NCI-H345 (cell line): ENCODE measurements at places on chromosomes 6 and 20.

DNA sequence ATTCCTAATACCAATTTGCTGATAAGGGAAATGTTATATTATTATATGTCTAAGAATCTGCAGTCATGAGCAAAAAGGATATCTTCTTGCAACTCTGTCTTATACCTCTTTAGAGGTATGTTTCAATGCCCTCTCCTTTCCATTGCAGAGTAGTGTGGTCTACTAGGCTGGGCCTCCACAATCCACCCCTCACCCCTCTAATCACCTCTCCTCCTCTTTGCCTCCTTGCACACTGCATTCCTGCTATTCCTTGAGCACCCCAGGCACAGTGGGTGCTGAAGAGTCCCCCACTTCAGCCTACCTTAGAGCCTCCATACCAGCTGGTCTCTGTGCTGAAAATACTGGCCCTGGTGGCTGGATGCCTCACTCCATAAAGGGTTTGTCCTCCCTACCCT is 26.9 kb downstream of the ARMC2 start:
- no peak for DNase-seq

DNA sequence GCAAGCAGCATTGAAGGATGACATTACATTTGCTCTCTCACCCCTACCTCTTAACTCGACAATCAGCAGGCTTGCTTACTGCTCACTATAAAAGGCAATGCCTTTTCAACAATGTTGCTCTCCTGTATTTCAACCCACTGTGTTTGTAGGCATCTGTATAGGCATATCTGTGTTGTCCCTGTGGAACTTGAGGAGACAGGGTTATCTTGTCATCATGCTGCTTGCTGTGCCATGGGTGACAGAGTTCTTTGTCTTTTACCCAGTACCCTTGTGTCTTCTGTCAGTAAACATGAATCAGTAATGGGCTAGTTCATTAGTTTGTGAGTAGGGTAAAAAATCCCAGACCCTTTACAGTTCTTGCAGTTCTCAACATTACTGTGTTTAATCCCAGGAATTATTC is 25.2 kb downstream of the PHF3 start:
- DNase-seq: no peak

GRCh38 chr20:48797850-48798747 is 29.7 kb downstream of the PREX1 start:
- no peak for DNase-seq

DNA sequence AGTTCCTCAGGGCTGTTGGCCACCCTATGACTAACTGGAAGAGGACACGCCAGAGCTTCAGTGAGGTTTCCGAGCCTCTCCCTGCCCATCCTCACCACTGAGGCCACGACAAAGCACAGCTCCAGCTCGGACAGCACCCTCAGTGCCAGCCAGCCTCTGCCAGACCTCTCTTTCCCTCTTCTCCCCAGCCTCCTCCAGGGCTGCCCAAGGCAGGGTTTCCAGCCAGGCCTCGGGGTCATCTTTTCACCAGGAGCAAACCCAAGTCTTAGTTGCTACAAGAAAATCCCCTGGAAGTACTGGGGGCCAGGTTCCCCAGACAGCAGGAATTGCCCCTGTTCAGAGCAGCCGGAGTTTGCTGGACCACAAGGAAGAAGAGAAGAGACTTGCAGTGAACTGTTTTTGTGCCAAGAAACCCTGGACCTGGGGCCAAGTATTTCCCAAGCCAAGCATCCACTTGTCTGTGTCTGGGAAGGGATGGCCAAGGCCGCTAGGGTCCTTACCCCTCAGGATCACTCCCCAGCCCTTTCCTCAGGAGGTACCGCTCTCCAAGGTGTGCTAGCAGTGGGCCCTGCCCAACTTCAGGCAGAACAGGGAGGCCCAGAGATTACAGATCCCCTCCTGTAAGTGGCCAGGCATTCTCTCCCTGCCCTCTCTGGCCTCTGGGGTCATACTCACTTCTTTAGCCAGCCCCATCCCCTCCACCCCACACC is 41.6 kb downstream of the PLAGL2 start:
- DNase-seq: no peak

- DNase-seq: peak; percentile 66
Observed at GRCh38 chr6:159727717-159728445, 575 bp downstream of the WTAP start.

DNA sequence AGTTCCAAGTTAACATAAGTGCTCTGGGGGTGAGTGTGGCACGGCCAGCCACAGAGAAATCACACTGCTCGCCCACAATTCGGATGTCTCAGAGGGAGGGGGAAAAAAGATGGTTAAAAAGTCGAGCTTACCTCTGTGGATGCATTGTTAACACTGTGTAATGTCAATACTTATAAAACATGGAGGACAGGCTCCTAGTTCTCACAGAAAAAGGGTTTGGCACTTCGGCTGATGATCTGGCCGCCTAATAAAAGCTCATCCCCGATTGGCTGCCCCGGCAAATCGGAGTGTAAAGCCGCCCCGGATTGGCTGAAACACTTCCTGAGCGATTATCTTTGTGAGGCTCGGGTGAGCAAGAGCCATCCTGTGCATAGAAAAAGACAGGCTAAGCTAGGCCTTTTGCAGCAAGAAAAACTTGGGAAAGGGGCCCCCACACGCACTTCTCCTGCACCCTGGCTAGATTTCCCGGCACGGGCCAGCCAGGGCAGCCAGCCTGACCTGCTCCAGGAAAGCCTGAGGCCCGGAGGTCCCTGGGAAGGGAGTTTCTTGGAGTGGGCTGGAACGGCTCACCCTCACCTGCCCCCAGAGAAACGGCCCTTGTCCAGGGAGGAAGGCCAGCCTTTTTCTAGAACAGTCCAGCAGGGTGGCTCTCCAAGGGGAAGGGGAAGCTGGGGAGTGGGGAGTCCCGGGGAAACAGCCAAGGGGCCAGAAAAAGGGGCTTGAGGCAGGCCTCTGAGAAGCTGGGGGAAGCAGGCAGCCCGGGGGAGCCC is at the start of gene ZMYND8:
Gene ZMYND8, minus strand, starts transcription at position 174 of the 770 bp plus-strand sequence. Its CDS starts 29 bp downstream, at position 145.
- DNase-seq: peak; percentile 95

GRCh38 chr20:38700926-38701325 is 23.4 kb upstream of the SLC32A1 start:
- DNase-seq: no peak

DNA sequence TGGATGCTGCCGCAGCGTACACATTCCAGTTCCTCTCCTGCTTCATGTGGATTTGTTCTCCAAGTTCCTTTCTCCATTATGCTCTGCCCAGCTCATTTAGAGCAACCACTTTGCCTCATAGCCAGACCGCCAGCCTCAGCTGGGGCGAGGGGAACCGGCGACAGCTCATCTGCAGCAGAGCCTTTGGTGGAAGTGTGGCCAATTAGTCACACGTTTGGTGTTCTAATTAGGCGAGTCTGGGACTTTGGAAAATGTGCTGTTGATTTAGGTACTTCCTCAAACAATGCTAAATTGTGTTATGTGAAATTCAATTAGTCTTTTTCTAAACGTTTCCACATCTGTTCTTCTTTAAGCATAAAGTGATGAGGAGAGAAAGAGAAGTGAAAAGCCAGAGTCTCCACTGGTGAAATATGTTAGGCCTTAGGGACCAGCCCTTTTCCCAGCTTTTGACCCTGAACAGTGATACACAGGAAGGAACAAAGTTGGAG is 217.9 kb downstream of the TBX18 start:
- DNase-seq: no peak

DNA sequence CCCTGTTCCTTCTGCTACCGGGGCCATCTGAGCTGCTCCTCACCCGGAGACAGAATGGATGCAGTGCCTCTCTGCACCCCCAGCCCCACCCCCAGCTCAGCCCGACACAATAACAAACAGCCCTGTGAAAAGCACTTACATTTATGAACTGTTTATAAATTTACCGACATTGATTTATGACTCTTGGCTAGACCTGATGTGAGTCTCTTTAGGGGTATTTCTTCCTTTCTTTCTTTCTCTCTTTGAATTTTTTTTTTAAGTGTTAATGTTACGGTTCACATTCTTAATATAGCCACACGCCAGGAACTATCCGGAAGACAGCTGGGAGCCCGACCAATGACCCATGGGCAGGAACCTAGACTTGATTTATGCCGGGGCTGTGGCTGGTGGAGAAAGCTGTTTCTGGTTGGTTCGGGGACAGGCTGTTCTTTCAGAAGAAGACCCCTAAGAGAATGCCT is 266.3 kb downstream of the CDC5L start:
- DNase-seq: no peak

DNA sequence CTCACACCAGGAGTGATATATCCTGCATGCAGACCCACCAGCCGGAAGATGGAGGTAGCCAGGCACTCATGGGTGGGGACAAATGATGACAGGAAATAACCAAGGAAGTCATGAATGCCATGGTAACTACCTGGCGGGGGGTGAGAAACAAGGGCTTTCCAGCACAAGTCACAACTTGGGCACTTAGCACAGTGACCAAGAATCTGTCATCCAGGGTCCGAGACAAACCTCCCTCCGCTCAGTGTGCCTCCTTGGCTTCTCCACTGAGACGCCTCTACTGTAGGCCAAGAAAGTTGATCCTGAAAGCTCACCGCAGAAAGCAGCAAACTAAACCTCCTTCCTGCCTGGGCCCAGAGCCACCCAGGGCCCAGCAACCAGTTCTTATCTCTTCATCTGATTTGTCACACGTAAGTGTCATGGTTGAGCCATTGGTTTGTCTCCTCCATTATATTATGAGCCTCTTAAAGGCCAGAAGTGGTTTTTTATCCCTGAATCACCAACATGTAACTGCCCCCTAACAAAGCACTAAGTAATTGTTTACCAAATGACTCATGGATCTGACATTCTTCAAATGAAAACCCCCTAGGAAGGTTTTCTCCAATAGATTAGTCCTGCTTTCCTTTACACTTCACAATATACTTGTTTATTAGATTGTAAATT is 84.3 kb upstream of the TAB2 start:
- DNase-seq: peak; percentile 33

GRCh38 chr20:10673842-10674683 is at the start of gene JAG1:
Gene JAG1 (minus strand): TSS chr20:10673999. CDS start chr20:10673530, 469 bp downstream.
- DNase-seq: peak; percentile 97

DNA sequence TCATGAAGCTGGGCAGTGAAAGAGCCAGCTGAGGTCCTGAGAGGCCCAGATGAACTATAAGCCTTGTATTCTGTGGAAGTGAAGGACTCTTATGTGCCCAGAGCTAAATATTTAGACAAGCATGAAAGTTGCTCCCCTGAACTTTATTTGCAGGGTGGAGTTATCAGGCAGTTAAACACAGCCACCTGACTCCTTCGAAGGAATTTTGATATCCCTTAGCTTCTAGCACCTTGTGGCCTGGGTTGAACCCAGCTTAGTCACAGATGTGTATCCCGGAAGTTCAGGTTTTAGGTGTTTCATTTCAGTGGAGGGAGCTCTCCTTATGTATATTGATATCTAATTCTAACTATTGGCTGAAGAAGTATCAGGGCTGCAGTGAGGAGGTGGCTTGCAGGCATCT is 20.4 kb downstream of the NR2E1 start:
- DNase-seq: no peak

DNA sequence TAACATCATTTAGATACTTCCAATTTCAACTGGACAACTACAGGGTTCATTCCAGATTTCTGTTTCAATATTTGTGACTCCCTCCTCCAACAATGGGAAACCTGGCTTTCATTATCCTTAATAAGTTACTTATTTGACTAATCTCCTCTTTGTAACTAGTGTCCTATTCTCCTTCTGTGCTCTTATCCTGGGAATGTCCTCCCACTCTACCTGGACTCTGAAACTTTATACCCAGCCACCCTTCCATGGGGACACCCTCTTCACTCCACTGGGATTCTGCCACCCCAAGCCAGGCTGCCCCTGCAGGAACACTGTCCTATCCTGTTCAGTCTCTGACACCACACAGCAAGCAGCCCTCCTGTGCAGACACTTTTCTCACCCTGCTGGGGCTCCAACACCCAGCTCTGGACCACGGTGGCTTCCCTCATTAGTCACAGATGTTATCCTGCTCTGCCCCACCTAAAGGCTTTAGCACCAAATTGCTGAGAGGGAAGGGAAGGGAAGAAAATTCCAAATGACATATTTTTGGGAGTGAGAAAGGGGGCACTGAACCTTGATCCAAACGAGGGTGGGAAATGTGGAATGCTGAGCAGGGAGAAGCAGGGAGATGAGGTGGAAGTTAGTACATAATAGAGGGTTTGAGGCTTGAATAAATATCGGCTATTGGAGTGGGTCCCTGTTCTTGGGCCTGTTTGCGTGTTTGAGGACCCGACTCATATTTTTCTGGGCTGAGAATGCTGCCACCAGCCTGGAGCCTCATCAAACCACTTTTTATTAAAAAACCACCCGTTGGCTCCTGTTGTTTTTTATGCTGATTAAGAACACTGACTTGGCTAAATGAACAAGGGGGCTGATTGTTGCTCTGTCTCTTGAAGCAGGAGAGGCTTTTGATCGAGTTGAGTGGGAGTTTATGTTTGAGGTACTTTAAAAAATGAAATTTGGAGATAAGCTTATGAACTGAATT is 54.0 kb upstream of the AKIRIN2 start:
- DNase-seq: no peak

GRCh38 chr6:109008054-109008453 is 86.6 kb downstream of the SESN1 start:
- no peak for DNase-seq

GRCh38 chr20:63100926-63101699 is 94.3 kb upstream of the BHLHE23 start:
- no peak for DNase-seq

DNA sequence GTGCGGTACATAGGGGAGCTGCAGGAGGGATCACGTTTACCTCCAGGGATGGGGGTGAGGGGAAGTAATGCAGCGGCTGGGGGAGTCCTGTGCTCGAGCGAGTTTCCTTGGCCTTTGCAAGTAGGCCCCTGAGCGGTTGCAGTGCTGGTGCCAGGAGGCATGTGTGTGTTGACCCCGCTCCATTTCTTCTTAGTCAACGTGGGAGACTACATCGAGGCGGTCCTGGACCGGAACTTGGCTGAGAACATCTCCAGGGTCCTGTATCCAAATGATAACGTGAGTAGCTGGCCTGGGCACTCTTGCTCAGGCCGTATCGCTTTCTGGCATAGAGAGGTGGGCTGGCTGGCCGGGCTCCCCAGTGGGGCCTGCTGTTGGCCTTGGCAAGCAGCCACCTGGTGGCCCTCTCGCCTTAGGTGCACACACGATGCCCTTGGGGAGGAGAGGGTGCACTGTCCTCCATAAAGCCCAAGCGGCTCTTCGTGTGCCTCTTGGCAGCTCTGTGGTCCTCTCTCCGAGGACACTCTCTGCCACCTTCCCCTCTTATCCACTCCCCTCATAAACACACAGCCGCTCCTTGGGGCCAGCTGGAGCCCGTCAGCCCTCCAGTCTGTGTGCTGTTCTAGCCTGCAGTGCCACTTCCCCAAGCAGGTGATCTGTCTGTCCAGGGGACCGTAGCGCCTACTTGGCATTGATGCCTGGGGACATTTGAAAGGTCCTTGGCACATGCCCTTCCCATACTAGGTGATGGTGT is 29.3 kb downstream of the PYGB start:
- DNase-seq: no peak

DNA sequence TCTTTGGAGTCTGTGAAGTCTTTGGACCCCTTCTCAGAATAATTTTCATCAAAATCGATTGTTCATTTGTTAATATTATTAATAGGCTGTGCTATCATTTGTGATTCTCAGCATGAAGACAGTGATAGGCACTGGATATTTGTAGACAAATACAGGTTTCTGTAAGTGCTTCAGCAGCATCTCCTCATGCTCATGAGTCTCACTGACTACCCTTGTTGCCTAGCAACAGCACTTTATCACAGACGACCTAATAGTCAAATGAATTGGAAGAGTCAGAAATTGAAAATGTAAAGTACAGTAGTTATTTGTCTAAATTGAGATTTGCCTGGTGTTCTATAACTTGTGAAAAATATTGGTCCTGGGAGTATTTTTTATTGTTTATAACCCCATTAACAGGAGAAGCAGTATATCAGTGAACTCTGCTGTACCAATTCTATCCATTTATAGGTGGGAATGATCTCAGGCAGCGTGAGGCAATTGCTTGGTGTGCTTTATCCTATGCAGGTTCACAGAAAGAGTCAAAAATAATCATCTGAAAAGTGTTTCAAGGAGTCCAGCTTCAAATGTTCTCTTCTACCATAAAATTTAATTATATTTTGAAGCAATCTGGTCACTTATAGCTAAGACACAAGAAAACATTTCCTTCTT is 684.6 kb downstream of the RFPL4B start:
- peak; percentile 38 for DNase-seq
